ENCODE measurements at places on chromosomes 7 and 10. TPM values are rescaled to one million over a fixed set of nuclear protein-coding genes. Genes with fewer than 3 reads are reported as not detected.

- DNase-seq: no peak
These were observed 154.0 kb downstream of the CAMK1D start for GRCh38 chr10:12503311-12503710.

DNA sequence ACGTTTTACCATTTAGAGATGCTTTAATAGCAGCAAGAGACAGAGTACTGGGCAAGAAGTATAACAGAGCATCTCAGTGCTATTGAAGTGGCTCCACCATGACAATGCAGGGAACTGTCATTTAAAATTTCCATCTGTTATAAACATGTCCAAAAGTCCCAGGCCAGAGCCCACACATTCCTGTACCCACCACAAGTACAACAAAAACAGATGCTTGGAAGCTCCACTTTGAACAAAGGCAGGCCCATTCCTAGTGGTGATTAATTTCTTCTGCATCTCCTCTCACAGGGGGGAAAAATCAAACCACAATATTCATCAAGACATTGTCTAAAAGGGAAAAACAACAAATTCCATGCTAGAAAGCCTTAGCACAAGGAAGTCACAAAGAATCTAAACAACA is 627.9 kb downstream of the PARD3 start:
- no peak for DNase-seq

DNA sequence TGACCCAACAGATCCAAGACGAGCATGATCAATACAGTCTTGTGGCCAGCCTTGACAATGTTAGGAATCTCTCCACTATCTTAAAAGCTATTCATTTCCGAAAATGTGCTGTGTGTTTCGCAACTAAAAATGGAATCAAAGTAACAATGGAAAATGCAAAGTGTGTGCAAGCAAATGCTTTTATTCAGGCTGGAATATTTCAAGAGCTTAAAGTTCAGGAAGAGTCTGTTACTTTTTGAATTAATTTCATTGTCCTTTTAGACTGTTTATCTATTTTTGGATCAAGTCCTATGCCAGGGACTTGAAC is 24.3 kb upstream of the TIAL1 start:
- DNase-seq: no peak

- DNase-seq: no peak
These were observed 1188.5 kb downstream of the NXPH1 start for GRCh38 chr7:9621927-9622326.

- DNase-seq: no peak
These were observed 78.3 kb downstream of the GRK5 start for GRCh38 chr10:119285495-119286267.

GRCh38 chr10:78980815-78981214 is 88.0 kb upstream of the ZMIZ1 start:
- no peak for DNase-seq

DNA sequence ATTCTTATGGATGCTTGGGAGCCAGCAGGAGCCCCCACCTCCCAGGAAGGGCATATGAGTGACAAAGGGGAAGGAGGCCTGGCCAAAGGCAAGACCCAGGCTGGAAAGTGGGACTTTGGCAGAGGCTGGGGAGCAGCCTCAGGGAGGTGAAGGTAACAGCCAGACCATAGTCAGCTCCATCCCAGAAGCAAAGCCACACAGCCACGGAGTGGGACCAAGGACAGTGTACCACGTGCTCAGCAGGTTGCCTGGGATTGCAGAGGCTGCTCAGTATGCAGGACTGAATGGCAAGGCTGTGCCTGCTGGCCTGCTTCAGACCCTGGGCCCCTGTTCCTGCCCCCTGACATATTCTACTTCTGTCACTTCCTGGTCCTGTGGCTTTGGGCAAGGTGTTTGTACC is 17.6 kb upstream of the GPR26 start:
- no peak for DNase-seq

GRCh38 chr10:126650161-126650560 is 20.3 kb downstream of the C10orf90 start:
- no peak for DNase-seq

DNA sequence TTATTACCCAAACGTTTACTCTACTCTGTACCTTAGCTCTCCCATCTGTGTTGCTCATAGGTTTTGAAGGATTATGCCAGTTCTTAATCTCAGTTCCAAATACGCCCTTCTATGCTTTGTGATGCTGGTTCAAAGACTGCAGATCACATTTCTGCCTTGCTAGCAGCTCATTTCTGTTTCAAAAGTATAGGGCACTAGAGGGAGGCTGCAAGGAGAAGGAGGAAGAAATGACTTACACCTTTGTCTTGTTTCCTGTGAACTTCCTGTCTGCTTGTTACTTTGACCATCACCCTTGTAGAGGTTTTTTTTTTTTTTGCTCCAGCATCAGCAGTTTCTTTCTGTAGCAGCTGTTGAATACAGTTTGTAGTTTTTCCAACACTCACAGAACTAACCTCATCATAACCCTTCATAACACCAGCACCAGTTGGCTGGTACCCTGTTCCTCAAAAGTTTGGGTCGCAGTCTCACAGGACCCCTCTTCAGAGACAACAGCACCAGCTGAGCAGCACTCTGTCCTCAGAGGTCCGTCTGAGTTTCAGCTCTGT is 16.5 kb downstream of the SLK start:
- DNase-seq: no peak

DNA sequence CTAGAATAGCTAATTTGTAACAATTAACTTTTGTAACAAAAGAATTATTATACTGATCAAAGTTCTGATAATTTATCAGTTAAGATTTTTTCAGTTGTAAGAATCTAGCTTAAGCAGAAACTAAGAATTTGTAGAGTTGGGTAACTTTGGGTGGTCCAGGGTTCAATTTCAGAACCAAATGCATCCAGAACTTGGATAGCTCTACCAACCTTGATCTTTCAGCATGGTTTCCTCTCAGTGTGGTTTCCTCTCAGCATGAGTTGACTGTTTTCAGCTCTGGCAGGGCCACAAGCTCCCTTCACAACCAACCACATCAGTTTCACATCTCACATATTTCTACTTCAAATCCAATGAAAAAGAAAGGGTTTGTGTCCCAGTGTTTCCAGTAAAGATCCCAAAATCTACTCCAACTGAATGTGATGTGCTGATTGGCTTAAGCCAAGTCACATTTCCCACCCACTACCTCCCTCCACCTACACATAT is 3.3 kb upstream of the FAS start:
- no peak for DNase-seq

DNA sequence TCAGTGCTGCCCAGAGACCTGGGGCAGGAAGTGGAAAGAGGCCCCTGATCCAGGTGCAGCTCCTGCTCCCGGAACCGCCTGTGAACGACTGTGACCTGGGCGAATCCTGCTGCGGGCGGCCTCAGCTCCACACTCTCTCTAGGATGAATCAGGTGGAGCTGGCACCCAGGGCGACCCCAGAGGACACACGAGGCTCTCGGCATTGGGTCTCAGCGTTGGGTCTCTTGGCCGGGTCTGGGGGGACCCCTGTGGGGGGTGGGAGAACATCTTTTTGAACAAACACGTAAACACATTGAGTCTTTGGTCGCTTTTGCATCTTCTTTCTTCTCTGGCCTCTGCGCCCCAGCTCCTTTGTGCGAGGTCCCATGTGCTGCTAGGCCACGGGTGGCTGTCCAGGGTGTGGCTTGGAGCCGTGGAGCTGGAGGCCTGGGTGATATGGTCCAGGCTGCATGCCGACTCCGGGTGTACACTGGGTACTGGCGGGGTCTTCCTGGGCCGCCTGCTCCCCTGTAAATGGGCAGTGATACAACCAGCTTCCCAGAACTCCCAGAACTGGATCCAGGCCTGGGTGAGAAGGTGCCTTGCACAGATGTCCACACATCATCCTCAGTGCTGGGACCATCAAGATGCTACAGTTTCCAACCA is 435.8 kb downstream of the DNAJB6 start:
- DNase-seq: no peak

- DNase-seq: no peak
These were observed 193.1 kb downstream of the WDR37 start for GRCh38 chr10:1249142-1249920.

DNA sequence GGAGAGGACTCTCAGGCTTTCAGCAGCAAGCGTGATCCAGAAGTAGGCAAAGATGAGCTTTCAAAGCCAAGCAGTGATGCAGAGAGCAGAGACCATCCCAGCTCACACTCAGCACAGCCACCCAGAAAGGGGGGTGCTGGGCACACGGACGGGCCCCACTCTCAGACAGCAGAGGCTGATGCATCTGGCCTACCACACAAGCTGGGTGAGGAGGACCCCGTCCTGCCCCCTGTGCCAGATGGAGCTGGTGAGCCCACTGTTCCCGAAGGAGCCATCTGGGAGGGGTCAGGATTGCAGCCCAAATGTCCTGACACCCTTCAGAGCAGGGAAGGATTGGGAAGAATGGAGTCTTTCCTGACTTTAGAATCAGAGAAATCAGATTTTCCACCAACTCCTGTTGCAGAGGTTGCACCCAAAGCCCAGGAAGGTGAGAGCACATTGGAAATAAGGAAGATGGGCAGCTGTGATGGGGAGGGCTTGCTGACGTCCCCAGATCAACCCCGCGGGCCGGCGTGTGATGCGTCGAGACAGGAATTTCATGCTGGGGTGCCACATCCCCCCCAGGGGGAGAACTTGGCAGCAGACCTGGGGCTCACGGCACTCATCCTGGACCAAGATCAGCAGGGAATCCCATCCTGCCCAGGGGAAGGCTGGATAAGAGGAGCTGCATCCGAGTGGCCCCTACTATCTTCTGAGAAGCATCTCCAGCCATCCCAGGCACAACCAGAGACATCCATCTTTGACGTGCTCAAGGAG is 95.5 kb downstream of the TACC2 start:
- no peak for DNase-seq

GRCh38 chr10:112176543-112176942 is 7.0 kb downstream of the GPAM start:
- DNase-seq: no peak

- DNase-seq: no peak
These were observed 23.3 kb upstream of the CRHR2 start for GRCh38 chr7:30705596-30705995.

- no peak for DNase-seq
These were observed 25.1 kb downstream of the GLI3 start for GRCh38 chr7:42211938-42212337.

GRCh38 chr7:149743476-149744255 is 29.7 kb downstream of the ZNF467 start:
- no peak for DNase-seq

- peak; percentile 57 for DNase-seq
These were observed 14.4 kb downstream of the STK32C start for GRCh38 chr10:132293201-132293812.

- DNase-seq: no peak
These were observed 255.5 kb upstream of the YAE1 start for GRCh38 chr7:39310699-39311098.

GRCh38 chr10:50382576-50383023 is 131.3 kb upstream of the ASAH2 start:
- no peak for DNase-seq

DNA sequence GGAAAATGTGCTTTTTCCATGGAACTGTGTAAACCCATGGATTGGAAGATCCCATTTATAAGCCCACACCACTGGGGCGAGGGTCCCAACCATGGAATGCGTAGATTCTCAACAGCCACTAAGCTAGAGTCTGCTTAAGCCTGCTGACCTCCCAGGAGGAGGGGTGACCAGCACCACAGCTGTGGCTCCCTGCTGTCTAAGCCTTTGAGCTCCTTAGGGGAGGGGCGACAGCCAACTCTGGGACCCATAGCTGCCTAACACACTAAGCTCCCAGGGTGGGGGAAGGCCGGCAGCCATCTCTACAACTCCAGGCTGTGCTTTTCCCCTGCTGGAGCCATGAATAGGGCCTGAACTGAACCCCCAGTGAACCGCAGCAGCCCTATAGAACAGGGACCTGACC is 249.8 kb upstream of the HPS1 start:
- no peak for DNase-seq

DNA sequence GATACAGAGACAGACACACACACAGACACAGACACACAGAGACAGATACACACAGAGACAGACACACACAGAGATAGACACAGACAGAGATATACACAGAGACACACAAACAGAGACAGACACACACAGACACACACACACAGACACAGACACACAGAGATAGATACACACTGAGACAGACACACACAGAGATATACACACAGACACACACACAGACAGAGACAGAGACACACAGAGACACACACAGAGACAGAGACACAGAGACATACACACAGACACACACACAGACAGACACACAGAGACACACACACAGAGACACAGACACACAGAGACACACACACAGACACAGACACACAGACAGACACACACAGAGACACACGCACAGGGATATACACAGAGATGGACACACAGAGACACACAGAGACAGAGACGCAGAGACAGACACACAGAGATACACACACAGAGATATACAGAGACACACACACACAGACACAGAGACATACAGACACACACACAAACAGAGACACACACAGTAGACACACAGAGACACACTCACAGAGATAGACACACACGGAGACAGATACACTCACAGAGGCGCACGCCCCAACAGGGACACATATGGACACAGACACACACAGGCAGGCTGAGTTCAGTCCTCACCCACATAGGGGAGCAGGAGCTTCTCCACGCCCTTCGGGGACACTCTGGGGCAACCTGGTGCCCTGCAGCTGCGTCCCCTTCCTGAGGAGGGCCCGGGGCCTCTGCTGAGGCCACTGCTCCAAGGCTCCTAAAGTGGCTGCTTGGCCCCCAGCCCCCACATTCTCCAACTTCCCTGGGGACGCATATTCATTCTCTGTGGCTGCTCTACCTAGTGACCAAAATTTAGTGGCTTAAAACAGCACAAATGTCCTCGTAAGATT is 10.3 kb upstream of the PPP2R2D start:
- no peak for DNase-seq

DNA sequence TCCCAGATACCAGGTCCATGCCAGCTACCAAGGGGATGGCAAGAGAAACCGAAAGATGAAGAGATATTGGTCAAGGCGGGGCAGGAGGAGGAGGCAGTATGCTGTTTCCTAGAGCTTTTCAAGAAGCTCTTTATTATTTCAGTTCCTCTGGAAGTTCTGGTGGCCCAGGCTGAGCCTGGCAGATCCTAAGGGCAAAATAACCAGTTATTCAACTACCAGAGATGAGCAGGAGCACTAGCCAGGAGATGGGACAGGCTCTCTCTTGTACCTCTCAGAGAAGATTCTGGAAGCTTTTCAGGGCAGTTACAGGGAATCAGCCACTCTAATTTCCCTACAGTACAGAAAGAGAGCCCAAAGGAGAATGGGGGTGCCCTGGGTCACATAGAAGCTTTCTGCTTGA is 5.3 kb downstream of the DNAJB12 start:
- DNase-seq: no peak

Gene LMOD2
- not detected for total RNA-seq

Gene FAM241B
- 13.9 TPM for total RNA-seq

Gene CALML3
- total RNA-seq: under 0.01 TPM

Gene SPRN
- 6.1 TPM for total RNA-seq

Gene CALHM3
- not detected for total RNA-seq

Gene SCART1
- total RNA-seq: under 0.01 TPM

Gene PNLIPRP1
- not detected for total RNA-seq

Gene RPP38
- 6.9 TPM for total RNA-seq

Gene OR6V1
- not detected for total RNA-seq

Gene GTF2IRD1
- total RNA-seq: 19.2 TPM

Gene MSANTD7
- total RNA-seq: 31.4 TPM

Gene ODAD2
- 0.82 TPM for total RNA-seq
